NCI-H1930 (cell line): ENCODE measurements at places on chromosomes 1 and 21.

DNA sequence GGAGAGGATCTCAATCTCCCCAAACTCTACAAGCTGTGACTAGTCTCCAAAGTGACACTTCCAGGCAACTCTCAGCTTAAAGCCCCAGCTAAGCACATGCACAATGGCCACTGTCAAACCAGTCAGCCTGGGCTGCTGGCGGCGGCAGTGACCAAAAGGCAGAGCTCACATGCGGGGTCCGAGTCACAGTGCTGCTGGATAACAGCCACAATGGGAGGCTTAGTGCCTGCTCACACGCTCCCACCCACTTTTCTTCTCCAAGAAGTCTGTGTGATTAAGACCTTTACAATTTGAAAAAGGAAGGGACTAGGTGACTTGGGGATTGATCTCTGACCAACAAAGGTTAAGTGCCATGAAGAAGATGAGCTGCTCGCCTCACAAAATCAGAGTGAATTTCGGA lies 16.8 kb downstream of the RIPK4 start:
- DNase-seq = no peak

GRCh38 chr1:101105877-101106276 lies 80.3 kb upstream of the DPH5 start:
- no peak for DNase-seq

DNA sequence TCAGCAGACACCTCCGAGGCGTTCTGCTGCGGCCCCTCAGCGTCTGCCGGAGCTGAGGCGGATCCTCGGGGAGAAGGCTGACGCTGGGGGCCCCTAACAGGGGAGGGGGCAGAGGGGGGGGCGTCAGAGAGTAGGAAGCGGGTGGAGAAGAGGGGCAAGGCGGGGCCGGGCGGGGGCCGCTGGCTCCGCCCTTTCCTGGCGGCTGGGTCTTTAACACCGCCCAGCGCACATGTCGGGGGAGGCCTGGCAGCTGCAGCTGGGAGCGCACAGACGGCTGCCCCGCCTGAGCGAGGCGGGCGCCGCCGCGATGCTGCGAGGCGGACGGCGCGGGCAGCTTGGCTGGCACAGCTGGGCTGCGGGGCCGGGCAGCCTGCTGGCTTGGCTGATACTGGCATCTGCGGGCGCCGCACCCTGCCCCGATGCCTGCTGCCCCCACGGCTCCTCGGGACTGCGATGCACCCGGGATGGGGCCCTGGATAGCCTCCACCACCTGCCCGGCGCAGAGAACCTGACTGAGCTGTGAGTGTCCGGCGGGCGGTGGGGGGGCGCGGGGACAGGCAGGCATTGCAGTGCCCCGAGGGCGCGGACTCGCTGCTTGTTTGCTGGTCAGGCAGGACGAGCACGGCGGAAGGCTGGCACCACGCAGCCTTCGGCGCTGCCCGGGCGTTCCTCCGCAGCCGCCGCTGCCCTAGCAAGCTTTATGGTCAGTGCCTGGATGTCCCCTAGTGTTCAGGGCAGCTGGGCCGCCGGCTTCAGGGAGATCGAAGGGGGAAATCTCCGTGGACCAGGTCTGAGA lies at the start of gene NTRK1:
TSS of gene NTRK1 (plus strand) at position 238 of the 796 bp plus-strand sequence. CDS start at position 308, 70 bp downstream.
- no peak for DNase-seq

- DNase-seq = no peak
Observed at GRCh38 chr21:43771199-43771675, 4.9 kb downstream of the CSTB start.

GRCh38 chr1:52365071-52365745 lies 797 bp downstream of the CC2D1B start:
- no peak for DNase-seq
